ENCODE measurements at places on chromosomes 4 and X.

- DNase-seq, result no peak
These were observed 51.2 kb downstream of the LGI2 start for GRCh38 chr4:24979554-24979953.

DNA sequence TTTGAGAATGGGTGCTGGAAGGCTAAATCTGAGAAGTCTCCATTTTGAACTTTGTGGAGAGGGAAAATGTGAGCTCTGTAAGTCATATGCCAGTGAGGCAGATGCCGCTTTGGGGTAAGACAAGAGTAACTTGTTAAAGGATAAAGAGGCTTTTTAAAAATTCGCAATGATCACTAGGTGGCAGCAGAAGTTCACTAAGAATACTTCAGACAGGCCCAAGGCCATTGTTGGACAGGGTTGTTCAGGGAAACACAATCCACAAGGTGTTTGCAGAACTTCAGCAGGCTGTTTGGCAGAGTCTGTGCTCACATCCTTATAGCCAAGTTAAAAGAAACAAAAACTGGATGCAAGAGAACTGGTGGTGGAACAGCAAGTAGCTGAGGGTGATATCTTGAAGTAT lies 13.7 kb upstream of the PIGA start:
- DNase-seq, result peak; percentile 46

GRCh38 chr4:26183017-26183416 lies 137.8 kb upstream of the RBPJ start:
- no peak for DNase-seq

DNA sequence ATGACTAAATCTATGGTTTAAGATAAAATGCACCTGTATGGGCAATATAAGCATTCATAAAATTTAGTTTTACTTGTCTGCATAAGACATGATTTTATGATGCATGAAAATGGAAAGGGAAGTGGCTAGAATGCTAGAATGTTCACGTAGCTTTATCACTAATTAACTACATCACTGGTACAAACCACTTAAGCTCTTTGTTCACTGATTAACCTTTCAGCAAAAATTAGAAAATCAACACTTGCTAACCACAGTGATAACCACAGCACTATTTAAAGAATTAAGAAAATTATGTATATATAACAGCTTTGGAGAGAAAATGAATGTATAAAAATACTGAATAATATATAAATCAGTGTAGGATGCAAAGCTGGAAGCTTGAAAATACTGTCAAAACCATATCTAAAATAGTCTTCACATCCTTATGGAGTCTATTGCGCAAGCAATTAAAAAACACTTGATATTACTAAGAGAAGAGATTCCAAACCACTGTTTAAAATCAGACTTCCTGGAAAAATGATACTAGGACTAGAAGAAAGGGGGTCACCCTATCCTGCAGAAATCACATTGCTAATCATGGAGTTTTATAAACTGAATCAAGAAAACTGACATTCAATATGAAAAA lies 51.9 kb downstream of the EFHC2 start:
- DNase-seq, result no peak

GRCh38 chrX:155966876-155967275 lies 30.6 kb upstream of the IL9R start:
- DNase-seq, result peak; percentile 5

DNA sequence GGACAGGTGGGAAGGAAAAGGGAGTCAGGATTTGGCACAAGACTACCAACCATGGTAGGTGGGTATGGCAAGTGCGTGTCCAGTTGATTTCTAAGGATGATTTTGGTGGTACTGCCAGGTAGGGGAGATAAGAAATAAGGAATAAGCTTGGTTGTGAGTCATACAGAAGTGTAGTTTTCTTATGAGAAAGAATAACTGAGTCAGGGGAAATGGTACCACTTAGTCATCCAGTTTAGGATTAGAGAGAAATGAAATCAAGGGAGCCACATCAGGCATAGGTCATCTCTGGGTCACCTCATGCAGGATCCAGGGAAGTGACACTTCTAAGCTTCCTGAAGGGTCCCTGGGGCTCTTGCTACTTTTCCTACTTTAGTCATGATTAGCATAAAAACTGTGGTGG lies 107.1 kb upstream of the C1GALT1C1 start:
- no peak for DNase-seq

GRCh38 chr4:122873146-122873545 lies 46.5 kb downstream of the FGF2 start:
- no peak for DNase-seq

- no peak for DNase-seq
These were observed 276.8 kb downstream of the SPOCK3 start for GRCh38 chr4:166957451-166957850.

- no peak for DNase-seq
These were observed 40.1 kb upstream of the GPR78 start for GRCh38 chr4:8540072-8540471.

DNA sequence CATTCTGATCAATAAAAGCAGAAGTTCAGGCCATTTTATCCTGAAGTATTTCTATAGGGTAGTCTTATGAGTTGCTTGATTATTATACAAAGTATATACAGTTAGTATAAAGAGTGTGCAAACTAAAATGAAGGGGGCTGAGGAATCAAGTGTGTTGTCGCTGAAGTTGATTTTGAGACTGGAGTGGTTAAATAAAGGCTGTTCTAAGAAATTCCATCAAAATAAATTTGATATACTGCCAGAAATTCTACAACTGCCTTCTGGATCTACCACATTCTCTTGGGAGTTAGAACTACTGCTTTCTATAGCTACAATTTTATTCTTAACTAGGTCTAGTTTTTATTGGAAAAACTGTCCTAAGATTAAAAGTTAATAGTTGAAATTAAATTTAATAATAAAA lies 12.4 kb downstream of the EDNRA start:
- DNase-seq, result no peak

DNA sequence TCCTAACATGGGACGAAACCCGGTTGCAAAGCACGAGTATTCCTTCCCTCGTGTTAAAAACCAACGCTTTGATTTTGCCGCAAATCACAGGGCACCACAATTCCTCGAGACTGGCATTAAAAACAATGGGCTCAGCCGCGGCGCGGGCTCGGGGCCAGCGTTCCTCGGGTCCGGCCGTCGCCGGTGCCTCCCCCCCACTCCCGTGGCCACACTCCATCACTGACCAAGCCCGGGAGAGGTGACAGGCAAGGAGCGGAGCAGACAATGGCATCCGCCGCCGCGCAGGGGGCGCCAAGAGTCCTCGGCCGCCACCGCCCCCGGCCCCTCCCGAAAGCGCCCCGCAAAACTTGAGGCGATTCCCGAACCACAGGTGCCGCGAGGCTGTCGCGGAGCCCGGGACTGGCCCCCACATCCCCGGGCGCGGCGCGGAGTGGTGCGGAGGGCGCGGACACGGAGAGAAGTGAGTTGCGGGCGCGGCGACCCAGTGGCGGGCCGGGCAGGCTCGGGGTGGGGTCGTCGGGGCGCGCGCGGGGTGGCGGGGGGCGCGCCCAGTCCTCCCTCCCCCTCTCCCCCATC lies 445 bp downstream of the AP1S2 start:
- DNase-seq, result peak; percentile 8

DNA sequence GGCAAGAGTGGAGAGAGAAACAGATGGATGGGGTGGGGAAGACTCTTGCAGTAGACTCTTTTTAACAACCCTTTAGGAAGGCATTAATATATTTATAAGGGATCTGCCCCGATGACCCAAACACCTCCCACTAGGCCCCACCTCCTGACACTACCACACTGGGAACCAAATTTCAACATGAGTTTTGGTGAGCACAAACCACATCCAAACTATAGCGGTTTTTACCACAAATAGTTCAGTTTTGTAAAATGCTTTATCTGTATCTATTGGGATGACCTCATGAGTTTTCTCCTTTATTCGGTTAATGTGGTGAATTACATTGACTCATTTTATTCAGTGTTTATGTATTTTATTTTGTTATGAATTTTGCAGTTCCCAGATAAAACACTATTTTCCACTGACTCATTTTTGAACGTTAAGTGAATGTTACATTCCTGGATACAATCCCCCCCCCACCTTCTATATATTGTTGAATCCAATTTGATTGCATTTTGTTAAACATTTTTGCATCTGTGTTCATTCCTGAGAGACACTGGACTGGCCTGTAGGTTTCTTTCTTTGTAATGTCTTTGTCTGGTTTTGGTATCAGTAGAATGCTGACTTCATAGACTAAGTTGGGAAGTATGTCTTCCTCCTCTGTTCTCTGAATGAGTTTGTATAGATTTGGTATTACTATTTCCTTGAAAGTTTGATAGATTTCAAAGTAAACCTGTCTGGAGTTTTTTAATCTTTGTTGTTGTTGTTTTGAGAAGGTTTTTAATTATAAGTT lies 13.9 kb upstream of the CPLX1 start:
- DNase-seq, result no peak

DNA sequence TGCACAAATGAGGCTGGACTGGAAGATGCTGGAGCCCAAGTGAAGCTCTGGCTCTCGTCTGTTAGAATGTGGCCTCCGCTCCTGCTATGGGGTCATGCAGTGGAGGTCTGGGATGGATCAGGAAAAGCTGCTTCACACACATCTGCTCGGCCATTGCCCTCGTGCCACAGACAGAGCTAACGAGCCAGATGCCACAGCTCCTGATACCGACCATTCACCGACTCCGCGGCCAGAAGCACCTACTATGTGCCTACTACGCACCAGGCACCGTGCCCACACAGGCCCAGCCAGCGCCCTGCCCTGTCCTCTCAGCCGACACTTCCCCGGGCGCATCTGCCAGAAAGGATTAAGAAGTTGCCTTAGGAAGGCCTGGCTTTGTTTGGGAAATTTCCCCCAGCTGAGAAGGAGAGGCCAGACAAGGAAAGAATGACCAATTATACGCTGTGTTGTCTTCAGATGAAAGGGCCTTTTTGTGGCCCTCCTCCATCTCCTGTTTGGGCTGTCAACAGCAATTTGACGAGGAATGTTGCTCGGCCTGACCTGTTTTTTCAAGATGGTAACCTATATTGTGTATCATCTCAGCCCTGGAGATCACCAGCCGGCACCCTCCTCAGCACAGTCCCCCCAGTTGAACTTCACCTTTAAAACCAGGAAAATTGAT lies 34.3 kb downstream of the HMX1 start:
- no peak for DNase-seq

DNA sequence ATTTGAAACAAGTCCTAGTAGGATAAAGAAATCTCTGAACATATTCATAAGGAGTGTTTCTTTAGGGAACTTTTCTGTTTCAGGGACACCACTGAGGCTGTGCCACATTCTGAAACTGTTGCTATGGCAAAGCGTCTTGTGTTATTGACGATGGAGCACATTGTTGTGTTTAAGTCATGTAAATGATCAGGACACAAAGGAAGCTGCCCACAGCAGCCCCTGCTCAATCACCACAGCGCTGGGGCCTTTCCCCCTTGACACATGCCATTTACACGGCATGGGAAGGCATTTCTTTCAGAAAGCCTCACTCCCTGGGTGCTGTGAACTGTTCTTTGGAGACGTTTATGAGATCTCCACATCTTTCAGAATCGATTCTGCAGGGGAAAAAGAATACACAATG lies 39.8 kb upstream of the MID1 start:
- DNase-seq, result no peak

GRCh38 chr4:11281720-11282119 lies 147.0 kb downstream of the HS3ST1 start:
- no peak for DNase-seq

- DNase-seq, result no peak
These were observed 211.5 kb upstream of the MID1 start for GRCh38 chrX:10831716-10832502.

- DNase-seq, result no peak
These were observed 450.6 kb upstream of the RASGEF1B start for GRCh38 chr4:81922313-81922712.

DNA sequence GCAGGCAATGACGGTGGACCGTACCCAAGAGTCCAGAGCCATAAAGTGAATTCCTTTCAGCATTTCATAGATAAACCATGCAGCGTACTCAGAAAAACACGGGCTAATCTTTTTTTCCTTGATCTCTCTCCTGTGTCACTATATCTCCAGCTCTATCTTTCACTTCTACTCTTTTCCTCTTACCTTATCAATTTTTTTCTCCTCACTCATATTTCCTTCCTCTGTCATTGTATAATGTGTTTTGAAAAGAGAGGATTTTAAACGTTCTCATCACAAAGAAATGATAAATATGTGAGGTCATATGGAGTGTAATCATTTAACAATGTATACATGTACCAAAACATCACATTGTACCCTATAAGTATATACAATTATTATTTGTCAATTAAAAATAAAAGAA lies 176.5 kb downstream of the CPE start:
- no peak for DNase-seq

DNA sequence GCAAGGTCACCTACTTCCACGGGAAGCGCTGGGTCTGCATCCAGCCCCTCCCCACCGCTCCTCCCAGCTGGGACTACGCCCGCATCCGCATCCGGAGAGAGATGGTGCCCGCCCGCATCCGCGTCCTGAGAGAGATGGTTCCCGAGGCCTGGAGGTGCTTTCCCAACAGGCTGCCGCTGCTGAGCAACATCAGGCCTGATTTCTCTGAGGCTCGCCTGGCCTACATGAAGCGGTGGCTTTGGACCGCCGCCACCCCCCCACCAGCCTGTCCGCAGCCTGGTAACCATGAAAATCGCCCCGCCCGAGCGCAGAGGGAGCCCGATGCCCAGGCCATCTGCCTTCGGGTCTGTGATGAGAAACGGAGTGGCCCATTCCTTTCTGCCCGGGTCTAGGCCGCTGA lies 18.1 kb downstream of the CLTRN start:
- no peak for DNase-seq

DNA sequence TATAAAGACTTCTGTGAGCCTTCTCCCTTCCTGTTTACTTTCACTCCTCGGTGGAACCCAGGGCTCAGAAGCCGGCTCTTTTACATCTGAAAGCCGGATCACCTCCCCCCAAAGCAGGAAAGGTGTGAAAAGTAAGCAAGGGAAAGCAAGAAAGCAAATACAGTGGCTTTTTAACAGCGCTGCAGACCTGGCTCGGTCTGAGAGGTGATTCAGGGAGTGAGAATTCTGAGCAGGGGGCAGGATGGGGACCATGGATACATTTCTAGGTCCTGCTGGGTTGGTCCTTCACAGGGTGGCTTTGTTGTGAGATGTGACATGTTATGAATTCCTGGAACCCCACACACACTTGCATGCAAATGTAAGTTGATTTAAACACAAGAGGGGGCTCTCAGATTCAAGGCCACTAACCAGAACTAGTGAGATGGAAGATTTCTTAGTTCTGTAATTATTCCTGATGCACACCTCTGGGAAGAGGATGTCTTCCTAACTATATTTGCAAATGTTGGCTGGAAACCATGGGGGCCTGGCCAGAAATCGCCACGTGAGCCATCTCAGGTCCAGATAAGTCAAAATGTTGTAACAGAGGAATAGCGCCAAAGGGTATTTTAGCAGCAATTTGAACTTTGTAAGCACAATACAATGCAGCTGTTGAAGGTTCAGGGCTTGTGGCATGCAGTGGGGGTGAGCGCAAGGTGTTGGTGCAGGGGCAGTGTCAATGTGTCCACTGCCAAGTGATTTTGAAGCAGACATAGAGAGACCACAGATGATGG lies 670.1 kb upstream of the LCORL start:
- no peak for DNase-seq

- no peak for DNase-seq
These were observed 897.3 kb upstream of the TENM3 start for GRCh38 chr4:181345931-181346330.
